Activated effector memory CD4-positive, alpha-beta T cell treated with anti-CD3 and anti-CD28 coated beads, Interleukin-2, amount 50 U/mL, for 16 hours (primary cell): ENCODE measurements at places on chromosomes 11 and 22.

GRCh38 chr22:24938741-24939341 lies 7.7 kb downstream of the LHFPL7 start:
- DNase-seq, result no peak

- DNase-seq, result no peak
Measured at GRCh38 chr11:67996622-67997474, 7.0 kb downstream of the UNC93B1 start.

GRCh38 chr11:69918938-69919650 lies 99.9 kb upstream of the FGF3 start:
- DNase-seq, result peak; percentile 89

DNA sequence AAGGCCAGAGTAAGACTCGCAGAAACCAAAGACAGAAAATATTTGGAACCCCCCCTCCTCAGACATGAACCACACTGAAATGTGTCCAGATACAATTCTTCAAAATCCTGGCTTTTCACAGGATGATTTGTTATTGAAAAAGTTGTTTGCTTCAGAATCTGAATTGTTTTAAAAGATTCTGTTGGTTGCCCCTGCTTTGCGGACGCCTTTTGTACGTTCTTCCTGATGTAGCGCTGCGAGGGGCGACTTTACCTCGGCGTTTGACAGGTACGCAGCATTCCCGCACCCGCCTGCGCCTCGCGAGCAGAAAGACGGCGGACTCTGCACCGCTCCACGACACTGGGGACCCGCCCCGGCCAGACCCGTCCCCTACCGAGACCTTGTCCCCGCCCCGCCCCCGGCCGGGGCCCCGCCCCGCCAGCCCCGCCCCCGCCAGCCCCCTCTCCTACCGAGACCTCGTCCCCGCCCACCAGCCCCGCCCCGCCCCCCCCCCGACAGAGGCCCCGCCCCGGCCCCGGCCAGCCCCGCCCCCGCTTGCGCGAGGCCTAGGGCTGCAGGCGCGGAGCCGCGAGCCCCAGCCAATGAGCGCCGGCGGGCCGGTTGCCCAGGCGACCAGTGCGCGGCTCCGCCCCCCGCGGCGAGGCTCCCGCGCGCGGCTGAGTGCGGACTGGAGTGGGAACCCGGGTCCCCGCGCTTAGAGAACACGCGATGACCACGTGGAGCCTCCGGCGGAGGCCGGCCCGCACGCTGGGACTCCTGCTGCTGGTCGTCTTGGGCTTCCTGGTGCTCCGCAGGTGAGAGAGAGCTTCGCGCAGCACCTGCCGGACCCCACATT lies at the start of gene GLB1L2:
GLB1L2 (plus strand) TSS at position 635 of the 835 bp plus-strand sequence; CDS start at position 709, 74 bp downstream.
- DNase-seq, result peak; percentile 93

GRCh38 chr11:62930666-62931065 lies 9.5 kb upstream of the CHRM1 start:
- DNase-seq, result no peak

DNA sequence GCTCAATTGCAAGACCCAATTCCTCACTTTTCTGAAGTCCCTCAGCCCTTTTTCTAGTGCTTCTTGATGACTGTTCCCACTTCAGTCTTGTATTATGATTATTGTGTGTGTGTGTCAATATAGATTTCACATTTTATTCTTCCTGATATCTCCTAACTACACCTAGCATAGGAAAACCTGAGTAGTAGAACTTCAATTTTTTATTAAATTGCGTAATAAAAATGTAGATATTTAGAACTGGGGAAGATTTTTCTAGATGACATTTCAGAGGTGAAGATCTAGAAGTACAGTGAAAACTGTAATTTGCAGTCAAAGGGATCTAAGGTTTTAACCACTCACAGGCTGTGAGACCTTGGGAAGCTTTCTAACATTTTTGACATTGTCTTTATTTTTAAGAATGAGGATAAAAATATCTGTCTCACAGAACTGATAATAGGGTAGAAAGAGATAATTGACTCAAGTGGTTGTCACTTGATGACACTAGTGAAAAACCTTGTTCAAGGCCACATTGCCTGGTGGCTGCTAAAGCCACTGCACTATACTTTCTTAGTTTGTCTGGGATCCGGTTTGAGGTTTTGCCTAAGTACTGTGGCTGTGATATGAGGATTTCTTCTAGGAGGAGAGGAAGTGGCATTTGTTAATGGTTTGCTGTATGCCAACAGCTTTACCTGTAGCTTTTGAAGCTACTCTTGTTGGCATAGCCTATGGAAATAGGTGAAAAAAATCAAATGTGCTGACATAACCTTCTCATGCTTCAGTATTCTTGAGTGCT lies 32.2 kb upstream of the SESN3 start:
- DNase-seq, result no peak

- DNase-seq, result no peak
Measured at GRCh38 chr11:122341477-122341876, 225.5 kb upstream of the BLID start.

GRCh38 chr11:12876340-12876739 lies 132.8 kb upstream of the RASSF10 start:
- DNase-seq, result no peak

- DNase-seq, result no peak
Measured at GRCh38 chr11:7927635-7928034, 3.4 kb downstream of the OR10A6 start.

DNA sequence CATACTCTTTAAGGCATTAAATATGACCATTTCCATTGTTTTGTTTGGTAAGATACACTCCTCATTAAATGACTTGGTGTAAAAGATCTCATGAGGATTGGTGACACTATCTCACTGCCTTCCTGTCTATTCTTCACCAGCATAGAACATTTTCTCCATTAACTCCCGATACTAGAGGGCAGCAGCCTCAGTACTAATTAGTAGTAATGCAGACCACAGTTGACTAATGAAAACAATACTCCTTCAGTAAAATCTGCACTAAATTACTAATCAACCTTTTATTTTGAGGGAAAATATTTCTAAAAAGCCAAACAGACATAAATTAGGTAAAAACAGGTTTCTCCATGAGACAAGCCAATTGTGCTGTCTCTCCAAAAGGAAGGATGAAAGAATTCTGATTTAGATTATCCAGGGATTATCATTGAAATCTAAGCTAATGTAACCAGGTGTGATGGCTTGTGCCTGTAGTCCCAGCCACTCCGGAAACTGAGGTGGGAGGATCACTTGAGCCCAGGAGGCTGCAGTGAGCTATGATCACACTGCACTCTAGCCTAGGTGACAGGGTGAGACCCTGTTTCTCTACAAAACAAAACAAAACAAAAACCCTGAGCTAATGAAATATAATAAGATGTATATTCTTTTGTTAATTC lies 9.4 kb downstream of the PGM2L1 start:
- DNase-seq, result peak; percentile 79

DNA sequence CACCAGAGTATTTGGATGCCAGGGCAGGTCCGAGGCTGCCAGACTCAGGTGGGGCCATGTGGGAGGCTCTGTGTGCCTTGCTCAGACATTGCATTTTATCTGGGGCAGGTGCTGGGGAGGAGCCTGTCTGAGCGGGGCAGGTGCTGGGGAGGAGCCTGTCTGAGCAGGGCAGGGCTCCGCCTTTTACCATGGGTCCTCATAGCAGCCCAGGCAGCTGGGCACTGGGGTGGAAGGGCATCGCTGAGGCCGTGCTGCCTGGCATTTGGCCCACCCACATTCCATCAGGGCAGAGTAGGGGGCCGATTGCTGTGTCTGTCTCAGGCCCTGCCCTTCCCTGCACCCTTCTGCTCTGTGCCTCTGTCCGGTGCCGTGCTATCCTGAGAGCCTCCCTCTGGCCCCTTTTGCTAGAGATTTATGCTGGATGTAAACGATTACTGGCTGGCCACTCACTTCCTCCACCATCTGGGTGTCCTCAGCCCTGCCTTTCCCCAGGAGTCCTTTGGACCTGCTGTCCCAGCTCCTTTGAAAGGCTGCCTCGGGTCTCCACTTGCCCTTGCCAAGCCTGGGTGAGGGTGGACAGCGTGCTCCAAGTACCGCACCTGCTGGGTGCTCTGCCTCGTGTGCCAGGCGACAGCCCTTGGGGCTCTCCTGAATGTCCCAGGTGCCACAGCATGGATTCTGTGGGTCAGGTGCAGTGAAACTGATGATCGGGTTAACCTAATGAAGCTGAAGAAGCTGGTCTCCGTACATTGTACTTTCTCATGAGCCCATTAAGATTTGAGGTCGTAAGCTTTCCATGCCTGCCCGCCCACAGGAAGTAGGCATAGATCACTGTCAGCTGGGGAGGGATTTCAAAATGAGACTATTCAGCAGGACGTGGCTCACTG lies 281.6 kb downstream of the TBC1D22A start:
- DNase-seq, result no peak

- DNase-seq, result no peak
Measured at GRCh38 chr11:125579811-125580210, 10.5 kb downstream of the EI24 start.

GRCh38 chr11:65442842-65443331 lies 20.3 kb downstream of the NEAT1 start:
- peak; percentile 58 for DNase-seq

GRCh38 chr11:76382209-76382608 lies 1.1 kb downstream of the GVQW3 start:
- DNase-seq, result no peak

DNA sequence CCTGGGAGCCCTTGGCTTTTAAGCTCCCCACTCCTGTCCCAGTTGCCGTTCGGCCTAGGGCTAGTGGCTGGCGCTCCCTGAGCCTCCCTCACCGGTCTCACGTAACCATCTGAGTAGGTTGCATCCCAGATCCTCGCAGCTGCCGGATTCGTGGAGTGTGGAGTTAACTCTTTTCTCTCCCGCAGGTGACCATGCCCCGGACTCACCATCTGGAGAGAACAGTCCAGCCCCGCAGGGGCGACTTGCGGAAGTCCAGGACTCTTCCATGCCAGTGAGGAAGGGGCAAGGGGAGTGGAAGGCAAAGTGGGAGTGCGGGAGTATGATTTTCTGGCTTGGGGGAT lies 902 bp downstream of the MUS81 start:
- DNase-seq, result no peak

DNA sequence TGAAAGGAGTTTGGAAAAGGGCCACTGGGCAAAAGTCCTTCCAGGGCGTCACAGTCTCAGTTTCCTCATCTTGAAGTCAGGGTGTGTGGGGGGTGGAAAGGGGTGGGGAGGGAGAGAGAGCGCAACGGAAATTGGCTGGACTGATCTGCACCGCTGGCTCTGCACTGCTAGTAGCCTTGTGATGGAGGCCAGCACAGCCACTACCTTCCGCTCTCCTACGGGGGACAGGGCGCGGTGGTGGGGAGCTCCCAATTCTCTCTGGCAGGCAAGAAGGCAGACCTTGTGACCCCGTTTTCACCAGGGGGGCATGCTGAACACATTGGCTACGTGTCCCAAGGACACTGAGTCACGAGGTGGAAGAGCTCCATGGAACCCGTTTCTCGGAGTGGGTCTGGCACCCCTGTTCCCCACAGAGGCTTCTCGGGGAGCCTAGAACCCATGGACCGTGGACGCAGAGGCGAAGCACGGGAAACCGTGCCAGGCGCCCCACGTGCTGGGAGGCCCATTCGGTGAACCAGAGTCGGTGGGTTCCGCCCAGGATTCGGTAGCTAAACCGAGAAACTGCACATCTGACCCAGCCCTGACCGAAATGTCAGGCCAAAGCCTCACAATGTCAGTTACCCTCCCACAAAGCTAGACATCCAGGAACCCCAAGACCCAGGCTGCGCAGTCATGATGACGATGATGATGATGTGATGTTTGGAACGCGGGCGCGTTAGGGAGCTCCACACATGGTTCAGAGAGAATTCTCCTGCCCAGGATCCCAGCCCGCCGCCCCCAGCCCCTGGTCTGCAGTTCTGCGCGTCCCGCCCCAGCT lies 28.3 kb upstream of the WNT11 start:
- DNase-seq, result peak; percentile 65

DNA sequence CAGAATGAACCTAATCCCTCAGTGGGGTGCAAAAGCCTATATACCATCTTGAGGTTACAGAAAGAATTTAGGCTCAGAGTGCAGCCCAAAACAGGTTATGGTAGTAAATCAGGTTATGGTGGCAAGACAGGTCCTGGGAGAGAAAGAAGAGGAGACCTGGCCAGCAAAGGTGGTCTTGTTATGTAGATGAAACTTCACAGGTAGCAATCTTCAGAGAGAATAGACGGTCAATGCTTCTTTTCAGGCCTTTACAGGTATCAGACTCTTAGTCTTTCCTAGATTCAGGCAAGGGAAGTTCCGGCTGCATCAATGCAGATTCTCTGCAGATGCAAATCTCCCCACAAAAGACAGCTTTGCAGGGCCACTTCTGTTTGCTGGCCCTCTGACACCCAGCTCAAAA lies 45.8 kb upstream of the SORL1 start:
- DNase-seq, result no peak

DNA sequence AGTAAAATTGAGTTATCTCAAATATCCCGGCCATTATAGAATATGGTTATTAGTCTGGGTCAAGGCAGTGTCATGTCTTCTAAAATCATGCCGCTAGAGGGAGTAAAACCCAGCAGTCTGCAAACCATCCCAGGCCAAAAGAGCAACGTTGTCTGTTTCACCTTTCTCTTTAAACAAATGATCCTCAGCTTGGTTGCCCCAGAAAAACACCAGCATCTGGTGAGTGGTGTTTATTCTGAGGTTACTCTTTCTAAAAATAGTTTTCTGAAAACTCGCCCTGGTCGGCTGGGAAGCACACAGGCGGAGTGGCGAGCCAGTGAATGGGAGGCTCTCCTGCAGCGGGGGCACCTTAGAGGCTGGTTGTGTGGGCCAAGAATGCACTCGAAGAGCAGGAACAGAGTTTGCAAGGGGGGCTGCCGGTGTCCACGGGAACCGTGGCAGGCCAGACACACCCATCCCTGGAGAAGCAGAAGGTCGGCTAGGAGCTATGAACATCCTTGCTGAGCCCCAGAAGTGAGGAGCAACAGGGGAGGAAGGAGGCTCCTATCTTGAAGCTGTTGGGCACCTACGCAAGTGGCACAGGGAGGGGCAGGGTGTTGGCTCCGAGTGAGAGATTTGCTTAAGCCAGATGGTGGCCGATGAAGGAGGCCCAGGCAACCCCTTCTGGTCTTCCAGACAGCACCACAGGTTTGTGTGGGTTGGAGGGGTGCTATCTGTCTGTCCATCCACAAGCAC lies 297.1 kb downstream of the ETS1 start:
- DNase-seq, result peak; percentile 87

GRCh38 chr11:36341915-36342314 lies 45.8 kb downstream of the PRR5L start:
- DNase-seq, result no peak

DNA sequence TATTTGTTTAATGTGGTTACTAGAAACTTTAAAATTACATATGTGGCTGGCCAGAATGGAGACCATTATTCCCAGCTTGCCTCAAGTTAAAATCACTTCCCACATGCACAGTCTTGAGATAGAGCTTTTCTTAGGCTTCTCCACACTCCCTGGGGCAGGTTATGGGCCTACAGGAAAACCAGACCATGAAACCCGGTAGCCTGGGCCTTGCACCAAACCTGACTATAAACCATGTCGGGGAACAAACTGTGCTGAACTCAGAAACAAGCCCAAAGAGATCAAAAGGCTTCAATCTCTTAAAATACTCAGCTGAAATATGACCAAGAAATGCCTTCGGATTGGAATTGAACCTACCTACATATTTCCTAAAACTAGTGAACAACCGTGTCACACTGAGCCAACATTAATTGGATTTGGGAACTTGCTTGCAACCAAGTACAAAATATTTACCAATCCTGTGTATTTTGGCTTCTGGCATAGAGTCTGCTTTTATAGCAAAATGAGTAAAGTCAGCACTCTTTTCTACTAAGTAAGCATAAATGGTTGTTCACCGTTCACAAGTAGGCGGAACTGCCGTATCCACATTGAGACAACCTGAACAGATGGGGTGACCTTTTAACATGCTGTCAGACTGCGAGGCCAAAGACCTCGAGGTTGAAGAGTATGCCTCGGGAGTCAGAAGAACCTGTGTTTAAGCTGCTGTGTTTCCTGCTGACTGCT lies 199.5 kb downstream of the FAM76B start:
- DNase-seq, result no peak

GRCh38 chr22:50114221-50115021 lies 24.6 kb downstream of the MOV10L1 start:
- no peak for DNase-seq

GRCh38 chr11:131656179-131656838 lies 285.9 kb downstream of the NTM start:
- DNase-seq, result no peak
